RPMI7951 (cell line): ENCODE measurements at places on chromosomes 1 and 21. TPM values are rescaled to one million over a fixed set of nuclear protein-coding genes. Genes with fewer than 3 reads are reported as not detected.

The BLACAT1 gene
- total RNA-seq, result not detected in 2 replicates

The TTC34 gene
- total RNA-seq, result under 0.01 and 0.12 TPM in 2 replicates

The PTGS2 gene
- 2.1 and 2.4 TPM in 2 replicates for total RNA-seq

The C1orf116 gene
- total RNA-seq, result 0.10 and 0.12 TPM in 2 replicates

The PLEKHN1 gene
- 0.60 and 0.88 TPM in 2 replicates for total RNA-seq
